ENCODE measurements at places on chromosomes 16 and 17.

DNA sequence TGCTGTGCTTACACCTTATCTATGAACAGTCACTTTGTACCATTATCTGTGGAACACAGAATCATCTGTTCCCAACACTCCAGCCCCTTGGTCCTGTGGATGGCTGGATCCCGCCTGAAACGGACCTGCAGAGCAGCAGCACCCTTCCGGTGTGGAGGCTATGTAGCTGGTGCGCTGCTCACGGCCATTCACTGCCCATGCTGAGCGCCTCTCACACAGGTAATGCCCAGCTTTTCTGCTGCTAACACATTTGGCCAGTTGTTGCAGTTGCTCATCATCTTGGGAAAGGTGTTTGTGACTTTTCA lies 11.4 kb upstream of the PLK1 start:
- DNase-seq: no peak

DNA sequence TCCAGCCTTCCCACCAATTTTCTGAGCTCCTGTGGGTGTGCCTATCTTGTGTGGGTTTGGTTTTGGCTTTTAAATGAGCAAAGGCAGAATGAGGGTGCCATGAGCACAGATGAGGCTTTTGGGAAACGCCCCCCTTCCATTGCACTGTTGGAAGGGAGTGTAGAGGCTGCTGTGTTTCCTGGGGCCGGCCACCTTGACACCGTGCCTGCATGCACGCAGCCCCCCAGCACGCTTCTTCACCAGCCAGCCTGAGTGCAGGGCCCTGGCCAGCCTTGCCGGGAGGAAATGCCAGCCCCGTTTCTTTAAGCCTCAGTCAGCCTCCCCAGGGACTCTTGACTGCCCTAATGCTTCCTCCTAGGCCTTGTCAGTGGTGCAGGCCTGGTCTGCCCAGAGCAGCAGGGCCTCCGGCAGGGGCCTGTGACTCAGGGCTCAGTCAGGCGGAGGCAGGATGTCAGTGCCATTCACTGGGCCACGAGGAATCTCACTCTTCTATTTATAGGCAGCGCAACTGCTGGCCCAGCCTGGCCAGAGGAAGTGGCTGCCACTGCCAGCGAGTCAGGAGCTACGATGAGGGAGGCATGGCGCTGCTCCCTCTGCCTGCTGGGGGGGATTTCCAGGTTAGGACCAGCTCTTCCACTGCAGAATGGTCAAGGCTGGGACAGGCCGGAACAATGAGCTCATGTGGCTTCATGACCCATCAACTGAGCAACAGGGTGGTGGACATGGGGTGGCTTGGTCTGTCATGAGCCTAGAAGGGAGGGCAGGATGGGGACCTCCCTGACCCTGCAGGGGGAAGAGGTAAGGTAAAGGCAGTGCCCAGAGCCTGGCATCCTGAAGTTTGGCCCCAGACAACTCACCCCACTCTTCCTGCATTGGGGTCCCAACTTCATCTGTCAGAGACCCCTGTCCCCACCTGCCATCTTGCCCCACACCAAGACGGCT lies 205.2 kb downstream of the RAB11FIP4 start:
- DNase-seq: no peak

- DNase-seq: no peak
These were observed 194.4 kb downstream of the MAP2K6 start for GRCh38 chr17:69608808-69609472.

- DNase-seq: no peak
These were observed 122.2 kb downstream of the CCDC182 start for GRCh38 chr17:57622683-57623433.

DNA sequence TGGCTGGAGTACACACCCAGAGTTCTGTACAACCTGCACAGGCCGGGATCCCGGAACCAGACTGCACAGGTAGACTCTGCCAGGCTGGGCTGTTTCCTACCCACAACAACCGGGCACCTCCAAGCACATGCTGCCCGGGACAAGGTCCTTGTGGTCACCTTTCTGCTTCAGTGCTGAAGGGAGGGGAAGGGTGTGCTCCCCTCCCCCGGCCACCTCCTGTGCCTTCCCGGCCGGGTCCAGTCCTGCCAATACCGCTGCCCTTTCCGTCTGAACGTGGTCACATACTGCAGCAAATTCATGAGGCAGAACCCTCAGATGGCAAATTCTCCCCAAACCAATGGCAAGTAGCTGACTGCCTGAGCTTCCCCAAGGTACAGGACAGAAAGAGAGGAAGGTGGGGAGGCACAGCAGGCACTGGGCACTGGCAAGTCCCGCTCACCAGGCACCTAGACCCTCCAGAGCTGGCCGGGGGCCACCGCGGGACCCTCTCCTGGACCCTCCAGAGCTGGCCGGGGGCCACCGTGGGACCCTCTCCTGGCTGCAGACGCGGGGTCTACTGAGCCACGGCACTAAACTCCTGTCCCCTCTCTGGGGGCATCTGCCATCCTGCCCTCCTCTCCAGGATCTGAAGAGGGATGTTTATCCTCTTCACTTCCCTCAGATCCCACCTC lies 22.8 kb downstream of the SLC43A2 start:
- DNase-seq: no peak

Measured in activated T-helper 1 cell treated with anti-CD3 and anti-CD28 coated beads, Interleukin-12 subunit alpha, Interleukin-12 subunit beta, Interleukin-2, Interleukin-4 antibody, amounts not matched to agents 30 ng/mL and 10 ng/mL and 1 ng/mL, durations not matched to agents 14 hours and 24 hours and 36 hours (primary cell).